ENCODE measurements at places on chromosomes 1 and 21.

GRCh38 chr1:235327559-235328270 is at the start of gene ARID4B:
ARID4B (minus strand) TSS chr1:235328179; CDS start chr1:235326919, 1,260 bp downstream.
- DNase-seq, result no peak

GRCh38 chr1:232238009-232238408 is 391.9 kb downstream of the SIPA1L2 start:
- DNase-seq, result no peak

- no peak for DNase-seq
Observed at GRCh38 chr1:214449371-214449770, 102.0 kb downstream of the PTPN14 start.

- no peak for DNase-seq
Observed at GRCh38 chr21:42232176-42232825, 13.4 kb downstream of the ABCG1 start.

Data from iris pigment epithelial cell (primary cell).